ENCODE measurements at places on chromosomes 11 and 22.

- no peak for DNase-seq
These were observed 27.9 kb downstream of the TCP11L1 start for GRCh38 chr11:33067294-33067693.

GRCh38 chr11:18749681-18750319 lies 23.8 kb upstream of the IGSF22 start:
- no peak for DNase-seq

GRCh38 chr11:6022956-6023355 lies 7.6 kb downstream of the OR56A1 start:
- DNase-seq = peak; percentile 3

- DNase-seq = no peak
These were observed 11.0 kb upstream of the AMBRA1 start for GRCh38 chr11:46604796-46605195.

- no peak for DNase-seq
These were observed 76.9 kb upstream of the TTLL12 start for GRCh38 chr22:43263645-43264514.

DNA sequence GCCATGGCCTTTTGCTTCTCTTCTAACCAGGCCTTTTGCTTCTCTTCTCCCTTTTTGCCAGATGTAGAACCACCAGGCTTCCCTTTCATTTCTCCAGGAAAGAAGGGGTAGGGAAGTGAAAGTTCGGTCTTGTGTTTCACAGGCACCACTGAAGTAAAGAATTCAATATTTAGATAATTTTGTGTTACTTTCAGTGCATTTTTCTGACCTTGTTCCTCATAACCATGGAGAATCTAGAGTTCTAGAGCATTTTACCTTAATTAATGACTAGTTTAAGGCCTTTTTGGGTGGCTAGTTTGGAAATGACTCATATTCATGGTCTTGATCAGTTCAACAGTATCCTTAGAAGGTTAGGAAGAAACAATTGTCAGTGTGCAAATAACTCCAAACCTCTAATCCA lies 22.7 kb downstream of the GRAMD1B start:
- no peak for DNase-seq

DNA sequence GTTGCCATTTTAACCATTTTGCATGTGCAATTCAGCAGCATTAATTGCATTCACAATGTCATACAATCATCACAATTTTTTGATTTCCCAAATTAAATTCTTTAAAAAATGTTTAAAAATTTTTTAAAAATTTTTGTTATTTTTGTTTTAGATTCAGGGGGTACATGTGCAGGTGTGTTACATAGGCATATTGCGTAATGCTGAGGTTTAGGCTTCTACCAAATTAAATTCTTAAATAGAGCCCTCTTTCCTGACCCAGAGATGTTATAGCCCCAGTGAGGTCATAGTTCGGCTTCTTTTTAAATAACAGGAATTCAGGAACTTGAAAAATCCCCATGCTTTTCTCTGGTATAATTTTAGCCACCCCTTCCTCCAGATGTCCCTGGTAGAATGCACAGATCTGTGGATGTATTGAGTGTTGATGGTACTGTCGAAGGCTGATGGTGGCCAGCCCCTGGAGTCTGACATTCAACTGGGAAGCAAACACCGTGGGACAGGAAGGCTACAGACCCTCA lies 11.3 kb upstream of the AMPD3 start:
- no peak for DNase-seq

DNA sequence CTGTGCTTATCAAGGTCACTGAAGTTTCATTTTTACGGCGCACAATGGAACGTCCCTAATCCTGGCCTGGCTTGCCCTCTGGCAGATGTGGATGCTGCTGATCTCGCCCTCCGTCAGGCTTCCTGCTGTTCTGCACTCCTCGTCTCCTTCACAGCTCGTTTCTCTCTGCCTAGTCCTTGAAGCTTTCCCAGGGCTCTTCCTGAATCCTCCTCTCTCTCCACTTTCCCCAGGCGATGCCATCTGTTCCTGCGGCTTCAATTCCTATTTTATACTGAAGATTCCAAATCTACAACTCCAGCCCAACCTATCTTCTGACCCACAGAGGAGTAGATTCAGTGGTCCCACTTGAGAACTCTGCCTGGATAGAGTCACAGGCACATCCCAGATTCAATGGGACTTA lies 14.2 kb downstream of the SLC22A8 start:
- DNase-seq = no peak

DNA sequence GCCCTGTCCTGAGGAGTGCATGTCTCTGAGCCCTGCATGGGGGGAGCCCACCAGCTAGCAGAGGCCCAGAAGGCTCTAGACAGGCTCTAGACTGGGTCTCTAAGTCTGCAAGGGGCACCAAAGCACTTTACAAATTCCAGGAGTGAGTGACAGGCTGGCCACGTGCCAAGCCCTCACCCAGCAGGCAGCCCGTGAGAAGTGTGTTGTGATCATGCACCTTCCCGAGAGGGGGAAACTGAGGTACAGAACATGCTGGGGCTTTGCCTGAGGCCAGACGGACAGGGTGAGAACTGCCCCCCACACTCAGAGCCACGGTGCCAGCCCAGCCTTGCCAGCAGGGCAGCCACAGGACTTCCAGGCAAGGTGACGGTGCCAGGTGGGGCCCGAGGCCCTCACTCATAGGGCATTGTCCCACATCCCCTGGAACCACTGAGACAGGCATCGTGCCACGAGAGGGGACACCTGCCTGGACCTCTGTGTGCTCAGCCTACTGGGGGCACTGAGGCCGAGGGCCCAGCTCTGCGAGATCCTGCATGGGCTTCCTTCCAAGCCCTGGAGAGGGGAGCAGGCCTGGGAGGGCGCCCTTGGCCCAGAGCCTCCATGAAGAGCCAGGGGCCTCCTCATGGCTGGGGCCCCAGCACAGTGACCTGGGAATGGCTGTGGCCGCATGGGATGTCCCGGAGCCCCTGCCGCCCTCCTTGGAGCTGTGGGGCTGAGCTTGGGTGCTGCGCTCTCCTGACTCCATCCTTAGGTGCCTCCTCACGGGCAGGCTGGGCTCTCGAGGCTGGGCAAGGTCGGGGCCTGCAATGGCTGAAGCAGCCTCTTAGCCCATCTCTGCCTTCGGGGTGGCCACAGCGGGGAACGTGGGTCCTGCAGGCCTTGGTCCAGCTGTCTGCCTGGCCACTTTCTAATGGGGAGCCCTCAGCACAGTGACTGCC lies 121.5 kb downstream of the KCNQ1OT1 start:
- no peak for DNase-seq

GRCh38 chr11:122843281-122844141 lies 5.2 kb downstream of the CRTAM start:
- DNase-seq = no peak

DNA sequence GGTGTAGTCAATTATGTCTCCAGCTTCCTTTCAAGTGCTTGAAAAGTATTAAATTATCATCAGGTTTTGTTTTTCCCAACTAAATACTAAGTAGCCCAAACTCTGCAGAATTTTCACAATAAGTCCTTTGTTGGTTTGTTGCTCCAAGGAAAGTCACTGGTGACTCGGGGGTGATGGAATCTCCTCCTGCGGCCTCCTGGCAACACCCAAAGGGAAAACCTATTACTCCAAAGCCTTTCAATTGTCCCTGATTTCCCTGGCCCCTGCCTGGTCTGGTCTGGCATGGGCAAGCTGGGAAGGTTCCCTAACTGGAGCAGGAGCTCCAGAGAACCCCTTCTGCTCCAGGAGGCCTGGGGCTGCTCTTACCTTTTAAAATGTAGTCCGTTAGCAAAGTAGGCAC lies 47.9 kb downstream of the FEZ1 start:
- no peak for DNase-seq

GRCh38 chr11:17802491-17802890 lies 67.9 kb downstream of the KCNC1 start:
- DNase-seq = no peak

DNA sequence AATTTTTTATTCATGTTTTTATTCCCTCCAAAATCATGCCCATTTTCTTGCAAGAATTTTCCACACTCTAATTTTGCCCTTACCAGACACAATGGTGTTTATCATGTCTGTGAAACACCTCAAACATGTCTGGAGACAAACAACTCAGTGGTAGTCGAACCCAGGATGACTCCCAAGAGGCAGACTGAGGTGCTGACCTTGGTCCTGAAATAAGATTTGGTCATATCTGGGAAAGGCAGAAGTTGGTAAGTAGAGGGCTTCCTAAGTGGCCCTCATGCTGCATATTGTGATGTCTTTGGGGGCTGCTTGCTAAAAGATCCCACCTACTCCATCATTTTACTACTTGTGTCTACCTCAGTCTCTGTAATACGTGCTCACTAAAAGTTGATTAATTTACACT lies 369.4 kb upstream of the ISX start:
- DNase-seq = no peak

DNA sequence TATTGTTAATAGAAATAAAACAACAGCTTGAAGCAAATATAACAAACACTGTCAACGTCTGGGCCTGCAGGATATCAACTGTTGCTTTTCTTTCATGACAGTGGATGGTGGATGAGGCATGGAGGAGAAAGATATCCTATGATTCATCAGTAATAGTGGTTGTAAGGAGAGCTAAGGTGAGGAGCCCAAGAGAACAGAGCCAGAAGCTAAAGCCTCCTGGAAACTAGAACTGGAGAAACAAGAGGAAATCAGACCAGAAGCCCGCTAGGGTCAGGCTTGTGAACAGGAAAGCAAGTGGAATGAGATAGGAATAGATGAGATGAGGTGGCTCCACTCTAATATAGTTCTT lies 37.7 kb upstream of the MMP12 start:
- DNase-seq = no peak

DNA sequence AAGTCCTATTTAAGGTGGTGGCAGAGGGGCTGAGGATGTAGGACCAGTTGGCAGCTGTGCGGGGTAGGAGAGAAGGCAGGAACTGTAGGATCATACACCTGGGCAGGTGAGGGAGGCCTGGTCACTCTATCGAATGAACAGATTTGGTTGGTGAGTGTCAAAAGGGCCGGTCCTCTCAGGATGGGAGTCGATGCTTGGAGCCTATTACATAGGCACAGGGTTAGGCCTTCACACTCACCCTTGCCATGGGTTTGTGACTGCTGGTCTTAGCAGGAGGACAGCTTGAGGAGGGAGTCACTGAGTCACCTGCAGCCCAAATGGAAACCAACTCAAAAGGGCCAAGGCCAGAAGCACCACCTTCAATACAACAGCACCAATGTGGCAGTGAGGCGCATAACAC lies 80.2 kb upstream of the NARS2 start:
- no peak for DNase-seq

GRCh38 chr11:134289789-134290188 lies 13.6 kb downstream of the GLB1L3 start:
- no peak for DNase-seq

- no peak for DNase-seq
These were observed 19.3 kb downstream of the RFPL1 start for GRCh38 chr22:29457730-29458129.

- no peak for DNase-seq
These were observed 3.5 kb upstream of the PIK3C2A start for GRCh38 chr11:17211286-17211685.

Data from AG04449 (cell line).